ENCODE measurements at places on chromosomes 3 and 15.

- peak; percentile 8 for DNase-seq
Measured at GRCh38 chr15:80660119-80660518, 35.0 kb upstream of the ABHD17C start.

- DNase-seq: peak; percentile 78
Measured at GRCh38 chr3:104564045-104564643, 802.6 kb upstream of the ALCAM start.

DNA sequence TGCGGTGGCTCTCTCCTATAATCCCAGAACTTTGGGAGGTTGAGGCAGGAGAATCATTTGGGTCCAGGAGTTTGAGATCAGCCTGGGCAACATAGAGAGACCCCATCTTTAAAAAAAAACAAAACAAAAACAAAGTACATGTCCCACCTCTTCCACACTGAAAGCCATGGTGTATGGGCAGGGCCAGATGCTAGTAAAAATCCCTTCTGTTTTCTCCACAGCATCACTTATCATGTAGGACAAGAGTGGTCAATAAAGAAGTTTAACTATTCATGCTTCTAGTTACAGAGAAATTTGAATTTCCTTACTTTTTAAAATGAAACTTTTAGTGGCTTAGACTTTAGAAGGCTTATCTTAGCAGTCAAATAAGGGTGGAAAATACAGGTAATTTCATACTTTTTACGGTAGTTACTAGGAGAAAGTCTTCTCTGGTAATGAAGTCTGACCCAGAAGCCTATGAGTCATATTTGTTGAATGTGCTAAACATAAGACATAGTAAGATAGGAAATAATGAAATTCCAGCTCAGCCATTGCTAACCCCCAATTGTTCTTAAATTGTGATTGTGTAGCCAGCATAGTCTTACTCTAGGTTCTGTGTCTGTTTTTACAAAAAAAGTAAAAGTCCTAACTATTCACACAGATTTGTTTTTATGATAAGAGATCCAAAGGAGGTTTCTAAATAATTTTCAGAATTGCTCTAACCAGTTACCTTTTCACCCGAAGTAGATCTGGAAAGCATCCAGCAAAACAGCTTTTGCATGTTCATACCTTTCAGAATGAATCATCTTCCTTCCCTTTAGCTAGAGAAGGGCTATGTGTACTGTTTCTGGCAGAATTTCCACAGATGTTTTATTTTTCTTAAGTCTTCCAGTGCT is 16.4 kb upstream of the ZNF609 start:
- no peak for DNase-seq

- DNase-seq: peak; percentile 11
Measured at GRCh38 chr15:87576486-87577176, 679.9 kb downstream of the NTRK3 start.

DNA sequence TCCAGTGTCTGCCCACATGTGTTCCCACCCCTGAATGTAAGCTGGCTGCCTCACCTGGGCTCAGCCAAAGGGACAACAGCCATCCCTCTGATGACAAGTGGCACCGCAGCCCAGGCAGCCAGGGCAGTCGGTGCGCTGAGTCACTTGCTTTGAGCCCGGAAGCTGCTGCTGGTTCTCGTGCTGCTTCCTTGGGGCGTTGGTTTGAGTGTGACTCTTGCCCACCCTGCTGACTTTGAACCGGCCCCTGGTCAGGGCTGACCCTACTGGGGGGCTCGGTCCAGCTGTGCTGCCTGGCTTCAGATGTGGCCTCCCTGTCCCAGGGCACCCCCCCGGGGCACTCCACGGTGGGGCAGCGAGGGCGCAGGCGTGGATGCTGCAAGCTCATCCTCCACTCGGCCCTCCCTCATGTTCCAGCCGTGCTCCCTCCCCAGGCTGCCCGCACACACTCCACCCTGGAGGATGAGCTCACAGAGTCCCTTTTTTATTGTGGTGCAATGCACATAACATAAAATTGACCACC is 62.1 kb downstream of the EFCAB12 start:
- no peak for DNase-seq

DNA sequence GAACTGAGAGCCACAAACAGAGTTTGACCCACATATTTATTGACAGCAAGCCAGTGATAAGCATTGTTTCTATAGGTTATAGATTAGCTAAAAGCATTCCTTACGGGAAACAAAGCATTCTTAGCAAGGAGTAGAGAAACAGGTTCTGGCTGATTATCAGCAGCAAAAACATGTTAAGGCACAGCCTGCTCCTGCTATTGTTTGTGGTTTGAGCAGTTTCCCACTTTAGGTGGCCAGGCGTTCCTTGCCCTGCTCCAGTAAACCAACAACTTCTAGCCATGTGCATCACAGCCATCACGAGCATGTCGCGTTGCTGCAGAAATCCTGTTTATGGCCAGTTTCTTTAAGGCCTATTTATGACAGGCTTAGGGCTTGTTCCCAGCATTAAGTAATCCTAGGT is 44.7 kb upstream of the C2CD4B start:
- DNase-seq: no peak

GRCh38 chr3:116070061-116070460 is 375.2 kb downstream of the LSAMP start:
- DNase-seq: no peak

- no peak for DNase-seq
Measured at GRCh38 chr15:58873267-58873666, 60.2 kb downstream of the SLTM start.
